GM12878 (cell line): ENCODE measurements at places on chromosomes 1 and 21.

GRCh38 chr1:222167111-222167510 is 380.8 kb downstream of the HHIPL2 start:
- DNase-seq: peak; percentile 32

DNA sequence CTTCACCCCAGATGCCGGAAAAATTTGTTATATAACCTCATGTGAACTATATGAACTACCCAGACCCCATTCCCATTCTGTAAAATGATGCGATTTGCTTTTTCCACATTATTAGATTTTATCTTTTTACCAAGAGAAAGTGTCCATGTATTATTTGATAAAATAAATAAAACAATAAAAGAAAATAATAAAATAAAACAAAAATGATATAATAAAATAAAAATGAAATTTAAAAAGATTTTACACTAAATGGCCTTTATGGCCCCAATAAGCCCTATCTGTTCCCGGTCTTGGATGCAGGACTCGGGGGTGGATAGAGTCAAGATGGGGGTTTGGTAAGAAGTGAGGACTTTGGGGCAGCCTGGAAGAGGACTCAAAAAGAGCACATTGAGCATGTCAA is 357.2 kb downstream of the MATN1 start:
- DNase-seq: no peak

GRCh38 chr1:29639156-29639736 is 402.9 kb downstream of the PTPRU start:
- no peak for DNase-seq

DNA sequence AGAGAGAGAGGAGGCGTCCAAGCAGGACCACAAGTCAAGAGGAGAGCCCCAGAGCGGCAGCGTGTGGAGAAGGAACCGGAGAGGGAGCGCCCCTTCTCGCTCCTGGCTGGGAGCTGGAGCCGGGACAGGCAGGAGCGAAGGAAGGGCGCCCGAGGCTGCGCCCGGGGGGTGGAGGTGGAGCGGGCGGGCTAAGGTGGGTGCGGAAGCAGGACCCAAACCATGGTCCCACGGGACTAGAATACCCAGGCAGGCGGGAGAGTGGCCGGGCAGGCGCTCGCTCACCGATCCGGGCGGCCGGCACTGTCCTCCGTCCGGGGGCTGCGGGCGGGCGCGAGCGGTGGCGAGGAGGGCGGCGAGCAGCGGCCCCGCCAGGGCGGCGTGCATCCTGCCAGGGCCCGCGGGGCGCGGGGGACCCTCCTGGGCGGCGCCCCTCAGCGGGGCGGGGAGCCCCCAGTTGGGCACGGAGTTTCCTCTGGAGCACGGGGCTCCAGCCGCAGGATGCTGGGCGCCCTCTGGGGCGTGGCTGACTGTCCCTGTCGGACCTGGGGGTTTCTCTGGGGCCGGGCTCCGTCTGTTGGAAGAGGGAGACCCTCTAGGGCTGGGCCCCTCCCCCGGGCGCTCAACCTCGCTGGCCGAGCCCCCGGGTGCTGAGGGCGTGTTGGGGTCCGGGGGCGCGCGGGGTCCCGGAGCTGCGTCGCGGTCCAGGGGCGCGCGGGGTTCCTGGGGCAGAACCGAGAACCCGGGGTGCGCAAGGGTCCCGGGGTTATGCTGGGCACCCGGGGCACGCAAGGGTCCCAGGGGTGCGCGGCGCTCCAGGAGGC is 569 bp downstream of the TRABD2B start:
- no peak for DNase-seq

DNA sequence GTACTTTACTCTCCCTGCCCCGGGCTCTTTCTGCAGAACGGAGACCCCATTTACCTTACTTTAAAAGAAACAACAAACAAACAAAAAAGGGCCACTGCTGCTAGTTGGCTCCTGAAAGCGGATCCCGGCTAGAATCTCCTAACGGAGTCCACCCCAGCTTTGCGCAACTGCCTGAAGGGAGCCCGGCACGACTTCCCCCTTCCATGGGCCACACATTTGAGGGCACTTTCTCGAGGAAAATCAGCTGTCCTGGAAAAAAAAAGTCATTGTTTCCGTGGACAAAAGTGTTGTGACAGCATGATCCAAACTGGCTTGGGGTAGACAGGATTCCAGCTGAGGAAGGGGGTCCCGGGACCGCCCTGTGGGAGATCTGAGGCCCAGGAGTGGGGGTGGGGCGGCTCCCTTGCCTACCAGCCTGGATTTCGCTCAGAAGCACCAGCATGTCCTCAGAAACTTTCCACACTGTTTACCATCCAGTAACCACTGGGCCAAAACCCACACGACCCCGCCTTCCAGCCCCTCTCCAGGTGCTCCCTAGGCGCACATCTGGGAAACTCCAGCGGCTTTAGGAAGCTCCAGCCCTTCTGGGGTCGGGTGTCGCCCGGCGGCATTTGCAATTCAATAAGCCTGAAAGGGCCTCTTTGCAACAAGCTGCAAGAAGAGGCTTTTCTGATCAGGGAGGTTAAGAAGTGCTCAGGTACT is 4.8 kb downstream of the RIPK4 start:
- DNase-seq: no peak

GRCh38 chr1:245336149-245336983 is 181.6 kb downstream of the KIF26B start:
- no peak for DNase-seq

DNA sequence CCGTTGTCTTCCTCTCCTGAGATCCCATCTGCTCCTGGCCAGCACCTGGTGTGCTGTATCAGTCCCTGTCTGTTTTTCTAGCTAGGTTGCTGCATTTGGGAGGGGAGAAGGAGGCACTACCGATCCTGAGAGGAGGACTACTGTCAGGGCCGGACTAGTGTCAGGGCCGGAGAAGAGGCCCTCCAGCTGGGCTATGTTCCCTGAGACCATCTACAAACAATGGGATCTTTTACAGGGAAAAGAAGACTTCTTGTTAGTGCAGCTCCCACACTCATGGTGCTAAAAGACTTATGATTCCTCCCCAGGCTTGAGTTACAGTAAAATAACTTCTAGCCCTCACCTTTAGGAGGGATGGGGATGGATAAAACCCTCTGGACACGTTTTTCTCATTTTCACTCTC is 141.0 kb upstream of the TNR start:
- DNase-seq: no peak
